ENCODE measurements at places on chromosomes 5 and 9.

GRCh38 chr5:43802651-43803050 lies 199.7 kb downstream of the NNT start:
- DNase-seq = no peak

DNA sequence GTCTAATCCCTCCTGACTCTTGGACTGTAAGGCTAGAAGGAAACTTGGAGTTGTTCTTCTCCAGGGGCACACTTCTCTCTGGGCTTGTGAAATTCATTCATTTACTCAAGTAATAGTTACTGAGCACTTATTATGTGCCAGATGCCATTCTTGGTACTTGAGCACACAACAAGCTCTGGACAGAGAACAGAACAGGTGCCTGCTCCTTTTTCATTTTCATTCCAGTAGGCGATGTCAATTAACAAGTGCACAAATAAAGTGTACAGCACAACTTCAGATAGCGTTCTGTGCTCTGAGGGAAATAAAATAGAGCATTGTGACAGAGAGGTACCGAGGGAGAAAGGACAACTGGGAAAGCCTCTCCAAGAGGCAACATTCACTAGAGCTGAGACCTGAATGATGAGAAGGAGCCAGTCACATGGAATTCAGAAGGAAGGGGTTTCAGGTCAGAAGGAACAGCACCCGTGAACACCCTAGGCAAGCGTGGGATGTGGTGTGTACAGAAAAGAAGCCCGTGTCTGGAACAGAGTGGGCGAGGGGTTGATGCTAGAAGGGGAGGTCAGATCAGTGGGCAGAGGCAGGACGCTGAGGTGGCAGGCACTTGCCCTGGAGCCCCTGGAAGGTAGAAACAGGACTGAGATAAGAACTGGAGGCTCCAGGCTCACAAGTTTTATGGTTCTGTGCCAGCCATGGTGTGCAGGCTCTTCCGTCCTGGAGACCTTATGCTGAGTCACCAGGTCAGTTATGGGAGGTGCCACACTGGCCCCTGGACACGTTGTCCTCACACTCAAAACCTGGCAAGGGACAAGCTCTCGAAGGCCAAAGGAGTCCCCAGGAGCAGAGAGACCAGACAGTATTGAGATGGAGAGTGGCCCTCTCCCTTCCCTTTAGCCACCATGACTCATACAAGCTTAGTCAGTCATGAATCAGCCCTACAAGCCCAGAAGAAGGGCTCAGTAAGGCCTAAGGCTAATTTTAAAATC lies 7.2 kb upstream of the ABLIM3 start:
- DNase-seq = no peak

GRCh38 chr9:74653410-74654080 lies 156.4 kb downstream of the RORB start:
- no peak for DNase-seq

- DNase-seq = no peak
Observed at GRCh38 chr9:13688223-13688989, 408.9 kb upstream of the MPDZ start.

GRCh38 chr5:167061695-167062094 lies 1229.8 kb upstream of the WWC1 start:
- DNase-seq = no peak

DNA sequence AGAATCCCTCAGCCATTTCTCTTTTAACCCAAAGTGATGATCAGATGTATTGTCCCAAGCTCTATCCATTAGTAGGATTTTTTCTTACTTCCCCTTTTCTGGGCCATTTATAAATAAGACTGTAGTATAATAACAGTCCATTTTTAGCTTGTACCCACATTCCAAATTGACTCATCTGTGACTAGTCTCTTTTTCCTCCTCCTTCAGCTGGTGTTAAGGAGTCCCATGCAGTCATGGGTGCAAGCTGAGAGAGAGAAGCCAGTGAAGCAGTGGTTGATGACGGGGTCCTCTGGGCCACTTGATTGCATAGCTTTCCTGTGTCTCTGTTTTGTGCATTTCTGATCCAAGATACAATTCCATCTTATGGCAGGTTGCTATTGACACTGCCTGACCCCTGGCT lies 476.0 kb upstream of the CD180 start:
- no peak for DNase-seq

GRCh38 chr9:134536101-134536900 lies 105.3 kb upstream of the COL5A1 start:
- no peak for DNase-seq
